GM12878 (cell line): ENCODE measurements at places on chromosomes 16 and 17. TPM values are rescaled to one million over a fixed set of nuclear protein-coding genes. Genes with fewer than 3 reads are reported as not detected.

DNA sequence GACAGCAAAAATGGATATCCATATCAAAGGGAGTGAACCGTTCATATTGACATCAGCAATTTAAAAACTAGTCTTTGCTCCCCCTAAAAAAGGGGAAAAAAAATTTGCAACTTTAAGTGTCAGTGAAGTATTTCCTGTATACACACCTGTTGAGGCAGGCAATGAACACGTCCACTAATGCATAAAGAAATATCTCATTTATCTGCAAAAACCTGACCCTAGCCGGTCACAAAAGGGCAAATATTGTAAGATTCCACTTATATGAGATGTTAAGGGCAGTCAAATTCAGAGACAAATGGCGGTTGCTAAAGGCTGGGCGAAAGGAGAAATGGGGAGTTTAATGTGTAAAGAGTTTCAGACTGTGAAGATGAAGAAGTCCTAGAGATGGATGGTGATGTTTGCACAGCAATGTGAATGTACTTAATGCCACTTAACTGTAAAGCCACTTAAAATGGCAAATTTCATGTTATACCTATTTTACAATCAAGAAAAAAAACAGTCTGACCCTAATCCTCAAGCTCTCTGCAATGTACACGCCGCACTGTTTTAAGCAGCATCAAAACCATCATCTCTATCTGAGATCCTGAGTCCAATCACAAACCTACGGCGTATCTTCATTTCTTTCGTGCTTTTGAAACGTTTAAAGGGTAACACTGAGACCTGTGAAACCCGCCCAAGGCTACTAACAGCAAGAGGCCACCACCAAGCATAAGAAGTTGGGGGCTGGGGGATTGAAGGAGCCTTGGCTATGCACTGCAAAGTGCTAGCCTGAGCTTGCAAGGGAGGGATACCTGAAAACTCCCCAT, 1.1 kb downstream of the PARN start:
- DNase-seq = no peak

DNA sequence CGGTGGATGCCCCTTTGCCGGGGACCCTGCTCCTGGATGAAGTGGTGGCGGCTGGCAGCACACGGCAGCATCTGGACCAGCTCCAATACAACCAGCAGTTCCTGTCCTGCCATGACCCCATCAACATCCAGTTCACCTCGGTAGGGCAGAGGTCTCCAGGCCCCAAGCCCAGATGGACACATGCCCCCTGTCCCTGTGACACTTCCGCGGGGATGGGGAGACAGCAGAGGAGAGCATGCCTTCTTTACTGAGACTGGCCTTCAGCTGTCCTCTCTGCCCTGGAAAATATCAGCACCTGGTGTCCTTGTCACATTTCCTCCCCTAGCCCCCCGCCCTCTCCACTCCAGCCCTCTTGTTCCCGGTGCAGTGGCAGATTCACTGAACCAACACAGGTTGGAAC, 6.2 kb downstream of the CHAD start:
- no peak for DNase-seq

GRCh38 chr17:82204831-82205719, 7.6 kb downstream of the CCDC57 start:
- no peak for DNase-seq

- DNase-seq = no peak
Measured at GRCh38 chr17:62648251-62648955, 20.9 kb downstream of the MRC2 start.

- DNase-seq = no peak
Measured at GRCh38 chr16:49601576-49601975, 228.0 kb downstream of the C16orf78 start.

GRCh38 chr17:35183332-35183731, 10.9 kb downstream of the SLC35G3 start:
- no peak for DNase-seq

GRCh38 chr16:12111223-12111622, 134.7 kb downstream of the SNX29 start:
- DNase-seq = no peak

DNA sequence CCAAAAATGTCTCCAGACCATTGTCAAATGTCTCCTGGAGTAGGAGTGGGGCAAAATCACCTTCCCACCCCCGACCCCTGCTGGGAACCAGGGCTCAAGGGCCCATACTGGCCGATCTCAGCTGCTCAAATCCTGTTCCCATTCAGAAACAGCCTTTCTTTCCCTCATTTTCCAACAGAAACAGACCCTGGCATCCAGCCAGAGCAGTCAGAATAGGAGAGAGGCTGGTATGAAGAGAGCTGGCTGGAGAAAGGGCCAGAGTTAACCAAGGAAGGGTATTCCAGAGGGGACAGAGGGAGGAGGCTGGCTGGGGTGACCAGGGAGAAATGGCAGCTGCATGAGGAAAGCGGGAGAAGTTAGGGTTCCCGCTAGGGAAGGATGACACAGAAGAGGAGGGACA, 199.1 kb downstream of the XYLT1 start:
- DNase-seq = no peak

GSG1L gene
- not detected in 2 replicates for total RNA-seq

GRCh38 chr16:53041320-53042051, 11.2 kb downstream of the CHD9NB start:
- DNase-seq = no peak

CCL18 gene
- total RNA-seq = not detected in 2 replicates
